ENCODE measurements at places on chromosomes 11 and 22.

GRCh38 chr22:30864441-30865420 is 103.8 kb downstream of the MORC2 start:
- DNase-seq: no peak

DNA sequence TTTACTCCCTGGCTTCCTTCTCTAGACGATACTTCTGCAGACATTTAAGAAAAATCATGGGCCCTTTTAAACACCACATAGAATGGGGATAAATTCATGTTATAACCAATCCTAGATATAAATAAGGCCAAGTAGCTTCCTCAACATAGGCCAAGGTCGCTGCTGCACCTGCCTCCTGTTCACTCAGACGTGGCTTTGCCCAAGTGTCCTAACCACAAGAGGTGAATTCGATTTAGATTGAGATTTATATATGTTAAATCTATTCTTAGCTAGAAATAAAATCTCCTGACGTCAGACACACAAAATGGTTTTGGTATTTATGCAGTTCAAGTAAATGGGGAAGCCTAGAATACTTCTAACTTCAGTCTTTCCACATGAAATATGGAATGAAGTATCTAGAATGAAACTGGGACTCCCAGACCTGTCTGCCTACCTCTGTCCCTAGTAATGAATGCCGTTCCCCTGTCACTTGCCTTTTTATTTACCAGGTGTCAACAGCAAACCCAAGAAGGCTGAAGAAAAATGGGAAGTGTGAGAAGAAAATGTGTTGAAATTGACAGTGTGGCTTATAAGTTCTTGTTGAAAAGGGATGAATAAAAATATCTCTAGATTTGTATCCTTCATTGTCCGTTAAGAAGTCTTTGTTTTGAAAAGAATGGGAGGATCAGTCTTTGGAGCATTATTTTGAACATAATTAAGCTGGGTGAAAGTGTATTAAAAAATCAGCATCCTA is 131.8 kb downstream of the HIPK3 start:
- DNase-seq: no peak

GRCh38 chr22:24417200-24417599 is 10.2 kb upstream of the ADORA2A start:
- no peak for DNase-seq

GRCh38 chr11:121463689-121464335 is 11.0 kb upstream of the SORL1-AS1 start:
- DNase-seq: no peak

GRCh38 chr22:21710156-21710555 is 25.4 kb downstream of the YPEL1 start:
- DNase-seq: peak; percentile 69

DNA sequence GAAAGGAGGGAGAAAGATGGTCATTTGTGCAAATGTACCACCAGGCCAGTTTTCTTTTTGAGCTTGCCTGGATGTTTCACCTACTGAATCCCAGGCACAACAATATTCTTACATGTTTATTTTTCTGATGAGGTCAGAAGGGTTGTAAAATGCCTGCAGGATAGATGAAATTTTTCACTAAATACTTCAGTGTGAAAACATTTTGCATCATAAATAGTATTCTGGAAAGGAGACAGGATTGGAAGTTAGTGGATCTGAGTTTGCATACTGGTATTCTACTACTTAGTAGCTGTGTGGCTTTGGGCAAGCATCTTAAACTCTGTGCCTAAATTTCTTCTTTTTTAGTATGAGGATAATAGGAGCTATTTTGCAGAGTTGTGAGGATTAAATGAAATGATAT is 24.8 kb downstream of the RNF169 start:
- no peak for DNase-seq

DNA sequence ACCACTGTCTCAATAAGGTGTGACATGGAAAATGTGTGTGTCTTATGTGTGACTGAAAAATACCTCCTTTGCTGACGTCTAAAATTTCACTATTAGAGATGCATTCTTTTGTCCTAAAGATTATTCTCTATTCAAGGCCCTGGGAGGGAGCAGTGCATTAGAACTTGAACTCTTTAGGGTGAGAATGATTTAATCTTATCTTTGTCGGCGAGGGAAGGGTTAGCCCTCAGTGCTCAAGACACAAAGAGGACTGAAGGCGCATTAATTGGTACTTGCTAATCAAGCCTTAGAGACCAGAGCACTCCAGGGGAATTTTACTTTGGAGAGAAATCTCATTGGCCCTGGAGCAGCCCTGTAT is 29.8 kb upstream of the PLET1 start:
- DNase-seq: no peak

GRCh38 chr11:6468712-6469495 is 4.8 kb downstream of the TRIM3 start:
- DNase-seq: peak; percentile 37

DNA sequence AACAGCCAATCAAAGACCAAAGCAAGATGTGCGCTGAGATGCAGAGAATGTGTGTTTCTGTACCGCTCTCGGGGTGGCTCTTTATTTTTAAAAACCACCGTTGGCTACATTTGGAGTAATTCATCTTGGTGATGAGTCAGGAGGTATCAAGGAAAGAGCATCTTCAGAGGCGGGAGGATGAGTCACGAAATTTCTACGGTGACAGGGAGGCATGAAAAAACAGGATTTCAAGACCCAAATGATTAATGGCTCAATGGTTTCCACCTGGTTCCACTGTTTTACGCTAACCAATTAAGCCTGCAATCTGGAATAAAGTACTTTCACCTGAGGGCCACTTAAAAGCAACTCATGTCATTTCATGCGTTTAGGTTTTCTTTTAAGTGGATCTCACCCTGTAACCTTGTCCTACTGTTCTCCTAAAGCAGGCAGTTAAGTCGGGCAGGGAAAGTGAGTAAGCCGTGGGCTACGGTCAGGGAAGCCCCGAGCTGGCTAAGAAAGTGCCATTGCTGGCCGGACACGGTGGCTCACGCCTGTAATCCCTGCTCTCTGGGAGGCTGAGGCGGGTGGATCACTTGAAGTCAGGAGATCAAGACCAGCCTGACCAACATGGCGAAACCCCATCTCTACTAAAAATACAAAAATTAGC is 74.6 kb downstream of the CELSR1 start:
- peak; percentile 54 for DNase-seq

DNA sequence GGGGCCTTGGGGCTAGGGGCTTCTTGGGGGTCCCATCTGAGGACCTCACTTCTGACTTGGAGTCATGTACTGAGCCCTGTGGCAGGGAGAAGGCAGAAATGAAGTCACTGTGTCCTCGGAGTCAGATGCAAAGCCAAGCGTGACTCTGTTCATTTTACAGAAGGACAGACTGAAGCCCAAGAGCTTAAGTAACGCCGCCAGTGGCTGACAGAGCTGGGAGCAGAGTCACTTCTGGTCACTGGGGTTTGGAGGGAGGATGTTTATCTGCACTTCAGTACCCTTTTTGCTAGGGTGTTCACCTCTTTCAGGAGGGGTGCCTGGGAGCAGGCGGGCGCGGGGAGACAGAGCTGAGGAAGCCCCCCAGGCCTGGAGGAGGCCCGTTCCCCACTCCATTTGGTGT is 10.7 kb downstream of the CD6 start:
- no peak for DNase-seq

GRCh38 chr11:105598371-105598770 is 11.5 kb upstream of the GRIA4 start:
- DNase-seq: no peak

GRCh38 chr11:60821827-60822599 is 19.9 kb upstream of the CCDC86 start:
- no peak for DNase-seq

- no peak for DNase-seq
These were observed 61.1 kb downstream of the CYB5R2 start for GRCh38 chr11:7612056-7612660.

GRCh38 chr11:7436657-7437056 is 48.6 kb upstream of the OLFML1 start:
- no peak for DNase-seq

DNA sequence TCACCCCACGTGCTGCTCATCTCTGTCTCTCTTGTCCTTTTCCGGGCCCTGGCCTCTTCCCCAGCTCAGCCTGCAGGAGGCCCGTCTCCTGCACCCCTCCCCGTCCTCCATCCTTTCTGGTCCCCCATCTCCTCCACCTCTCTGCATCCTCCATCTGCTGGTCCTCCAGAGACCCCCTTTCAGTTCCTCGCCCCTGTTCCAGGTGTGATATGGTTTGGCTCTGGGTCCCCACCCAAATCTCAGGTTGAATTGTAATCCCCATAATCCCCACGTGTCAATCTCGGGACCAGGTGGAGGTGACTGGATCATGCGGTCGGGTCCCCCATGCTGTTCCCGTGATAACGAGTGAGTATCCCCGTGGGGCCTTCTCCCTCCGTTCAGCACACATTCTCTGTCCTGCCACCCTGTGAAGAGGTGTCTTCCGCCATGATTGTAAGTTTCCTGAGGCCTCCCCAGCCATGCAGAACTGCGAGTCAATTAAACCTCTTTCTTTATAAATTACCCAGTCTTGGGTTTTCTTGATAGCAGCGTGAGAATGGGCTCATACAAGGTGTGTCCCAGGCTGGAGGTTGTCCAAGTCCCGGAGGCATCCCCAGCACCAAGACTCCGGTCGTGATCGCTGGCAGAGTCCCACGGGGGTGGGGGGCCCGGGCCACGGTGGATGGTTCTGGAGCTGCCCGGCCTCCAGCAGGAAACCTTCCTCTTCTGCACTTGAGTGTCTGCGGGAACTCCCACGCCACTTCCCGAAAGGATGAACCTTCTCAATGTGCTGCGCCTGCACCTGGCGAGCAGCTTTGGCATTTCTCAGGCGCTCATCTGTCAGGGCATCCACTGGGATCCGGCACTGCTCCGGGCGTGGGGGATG is 29.0 kb upstream of the TOLLIP start:
- no peak for DNase-seq

DNA sequence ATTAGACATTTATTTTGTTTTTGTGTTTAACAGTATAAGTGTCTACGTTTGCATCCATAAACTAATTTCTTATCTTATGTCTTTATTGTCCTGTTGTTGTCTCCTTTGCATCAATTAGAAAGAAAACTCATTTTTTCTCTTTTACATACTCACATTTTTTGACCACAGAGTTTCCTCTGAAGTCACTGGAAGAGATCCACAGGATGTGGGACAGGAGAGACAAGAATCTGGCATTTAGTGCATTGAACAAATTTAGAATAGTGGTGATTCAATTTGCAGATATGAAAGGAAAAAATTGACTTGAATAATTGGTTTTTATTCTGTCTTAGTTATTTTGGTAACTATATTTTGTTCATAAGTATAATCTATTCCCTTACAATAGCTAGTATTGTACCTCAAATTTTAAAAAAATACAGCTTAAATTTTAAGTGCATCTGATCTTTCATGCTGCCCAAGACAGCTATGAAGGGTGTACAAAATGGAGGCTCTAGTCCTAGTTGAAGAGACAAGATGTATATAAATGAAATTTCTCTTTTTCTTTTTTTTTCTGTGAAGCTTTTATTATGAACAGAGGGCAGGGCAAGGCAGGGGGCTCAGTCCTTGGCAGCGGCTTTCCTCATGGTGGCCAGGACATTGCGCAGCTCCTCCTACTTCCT is 24.4 kb downstream of the HORMAD2 start:
- DNase-seq: peak; percentile 20

GRCh38 chr11:27227736-27228135 is 135.3 kb downstream of the CCDC34 start:
- no peak for DNase-seq

- DNase-seq: no peak
These were observed 942.3 kb downstream of the BRD1 start for GRCh38 chr22:48885271-48885918.

DNA sequence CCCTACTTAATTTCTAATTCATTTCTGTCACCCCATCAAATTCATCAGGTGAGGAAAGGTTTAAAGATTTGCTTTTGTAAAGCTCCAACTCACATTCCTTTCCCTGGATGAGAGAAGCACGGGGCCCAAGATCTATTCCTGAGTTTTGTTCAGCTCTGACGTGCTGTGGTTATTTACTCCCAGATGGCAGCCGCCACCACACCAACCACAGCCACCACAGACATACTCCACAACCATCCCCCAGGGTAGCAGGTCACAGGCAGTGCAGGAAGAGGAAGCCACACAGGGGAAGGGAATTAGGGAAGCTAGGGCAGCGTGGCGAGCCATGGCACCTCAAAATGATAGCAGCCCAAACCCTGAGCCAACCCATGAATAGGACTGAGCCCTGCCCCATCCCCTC is 63.5 kb upstream of the CSNK2A3 start:
- DNase-seq: peak; percentile 90

DNA sequence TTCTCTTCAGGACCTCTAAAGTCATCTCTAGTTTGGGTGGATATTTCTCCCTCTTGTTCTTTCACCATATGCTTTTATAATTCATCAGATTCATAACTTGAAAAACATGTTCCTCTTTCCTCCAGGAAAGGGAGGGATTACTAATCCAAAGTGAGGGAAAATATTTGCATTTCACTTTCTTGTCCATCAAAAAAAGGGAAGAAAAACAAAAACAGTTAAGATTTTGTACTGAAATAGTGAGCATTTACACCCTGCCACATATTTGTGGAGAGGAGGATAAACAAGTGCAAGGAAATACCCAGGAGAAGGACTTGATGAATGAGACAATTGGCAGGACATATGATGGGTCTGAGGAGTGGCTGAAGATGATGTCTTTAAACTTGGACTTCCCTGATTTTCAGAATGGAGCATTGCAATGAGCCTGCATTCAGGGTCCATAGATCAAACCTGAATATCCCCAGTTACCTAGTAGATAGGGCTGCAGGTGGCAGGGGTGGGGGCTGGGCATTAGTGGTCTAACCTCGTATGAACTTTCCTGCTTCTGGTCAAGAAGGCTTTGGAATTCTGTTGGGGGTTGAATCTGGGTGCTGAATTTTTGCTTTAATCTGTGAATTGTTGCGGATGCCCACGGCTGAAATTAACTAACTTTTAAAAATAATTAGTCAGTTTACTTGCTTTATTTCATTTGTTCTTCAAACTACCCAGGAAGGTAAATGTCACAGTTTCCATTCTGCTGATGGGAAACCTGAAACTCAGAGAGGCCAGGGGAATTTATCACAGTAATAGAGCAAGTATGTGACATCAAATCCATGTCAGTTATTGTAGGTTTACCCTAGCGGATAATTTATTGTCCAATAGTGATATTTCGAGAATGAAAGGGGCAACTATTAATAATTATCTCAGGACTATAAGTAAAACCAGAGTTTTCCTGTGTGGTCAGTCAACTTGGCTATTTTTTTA is 36.9 kb upstream of the TMEM123 start:
- DNase-seq: no peak

- DNase-seq: peak; percentile 22
These were observed 142.4 kb downstream of the APIP start for GRCh38 chr11:34773826-34774225.

- DNase-seq: no peak
These were observed 125.5 kb upstream of the NCAM1 start for GRCh38 chr11:112835591-112836255.
